Fibroblast of lung (primary cell): ENCODE measurements at places on chromosomes 5 and 9. TPM values are rescaled to one million over a fixed set of nuclear protein-coding genes. Genes with fewer than 3 reads are reported as not detected.

NUTM2F gene
- total RNA-seq, result not detected in 2 replicates

GLRA1 gene
- total RNA-seq, result not detected in 2 replicates

FAM151B gene
- 3.9 and 4.8 TPM in 2 replicates for total RNA-seq

SLC46A2 gene
- not detected in 2 replicates for total RNA-seq

SV2C gene
- not detected in 2 replicates for total RNA-seq

ENTR1 gene
- total RNA-seq, result 31.9 and 32.4 TPM in 2 replicates

SMIM15 gene
- total RNA-seq, result 42.4 and 64.6 TPM in 2 replicates

MAST4 gene
- total RNA-seq, result 10.5 and 15.2 TPM in 2 replicates

DNA sequence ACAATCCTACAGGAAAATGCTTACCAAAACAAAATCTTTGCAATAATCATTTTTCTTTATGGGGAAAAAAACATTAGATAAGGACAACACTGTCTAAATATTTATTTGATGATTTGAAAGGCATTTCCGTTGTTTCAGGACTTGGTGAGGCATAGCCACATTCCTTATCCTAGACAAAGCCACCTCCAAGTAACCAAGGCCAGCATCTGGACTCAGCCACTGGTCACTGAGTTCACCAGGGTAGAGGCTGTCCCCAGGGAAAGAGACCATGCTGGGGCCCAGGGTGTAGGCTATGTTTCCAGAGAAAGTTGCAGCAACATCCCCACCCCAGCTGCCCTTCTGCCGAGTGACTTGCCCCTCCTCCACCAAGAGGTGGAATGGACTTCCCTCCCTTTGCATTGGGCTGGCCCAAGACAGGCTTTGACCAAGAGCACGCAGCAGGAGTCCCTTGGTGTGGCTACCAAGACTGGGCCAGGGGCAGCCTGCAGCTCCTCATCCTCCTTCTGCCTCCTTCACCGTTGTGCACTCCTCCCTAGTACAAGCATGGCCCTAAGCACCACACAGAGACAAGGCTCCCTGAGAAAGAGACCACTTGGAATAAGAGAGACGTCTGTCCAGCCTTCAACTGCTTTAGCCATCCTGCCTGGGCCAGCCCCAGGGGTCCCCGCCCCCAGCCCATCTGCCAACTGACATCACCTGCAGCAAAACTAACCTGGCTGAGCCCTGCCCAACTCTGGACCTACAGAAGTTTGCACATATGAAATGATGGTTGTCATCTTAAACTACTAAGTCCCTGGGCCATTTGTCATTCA is 68.1 kb upstream of the SPIN1 start:
- H3K27ac ChIP-seq, result no peak overlapping the region
- DNase-seq, result peak; percentile 13
- no peak overlapping the region for H3K4me3 ChIP-seq
- no peaks in the 10 kb centered on the region for H3K36me3 ChIP-seq

DNA sequence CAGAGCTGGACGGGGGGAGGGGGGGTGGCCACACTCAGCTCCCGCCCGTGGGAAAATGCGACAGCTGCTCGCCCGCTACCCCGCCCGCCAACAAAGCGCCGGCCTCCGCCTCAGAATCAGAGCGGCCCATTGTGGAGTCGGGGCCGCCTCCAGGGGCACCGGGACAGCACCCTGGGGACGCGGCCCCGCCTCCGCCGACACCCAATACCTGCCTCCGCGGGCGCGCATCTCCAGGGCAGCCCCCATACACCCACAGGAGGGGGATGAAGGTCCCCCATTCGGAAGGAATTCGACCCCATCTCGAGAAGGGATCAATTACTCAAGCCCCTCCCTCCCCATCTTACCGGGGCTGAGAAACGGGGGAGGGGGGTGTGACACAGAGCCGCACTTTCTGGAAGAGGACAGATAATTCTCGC is 1.3 kb downstream of the NOTCH1 start:
- H3K27me3 ChIP-seq, result no peaks in the 10 kb centered on the region
- H3K27ac ChIP-seq, result peak overlapping the region; percentile 51
- DNase-seq, result no peak
- H3K4me3 ChIP-seq, result peak overlapping the region; percentile 73
- H3K4me1 ChIP-seq, result peaks cover 17% of the 10 kb centered on the region
- H3K36me3 ChIP-seq, result peaks cover 7% of the 10 kb centered on the region

- no peaks in the 10 kb centered on the region for H3K27me3 ChIP-seq
- H3K4me3 ChIP-seq, result no peak overlapping the region
- no peaks in the 10 kb centered on the region for H3K36me3 ChIP-seq
Measured at GRCh38 chr5:56802205-56802604, 13.1 kb upstream of the MAP3K1 start.

GRCh38 chr5:125470280-125470902 is 724.0 kb upstream of the ZNF608 start:
- DNase-seq, result no peak
- H3K4me1 ChIP-seq, result no peaks in the 10 kb centered on the region
- H3K36me3 ChIP-seq, result no peaks in the 10 kb centered on the region
- no peak overlapping the region for H3K4me3 ChIP-seq
- no peaks in the 10 kb centered on the region for H3K27me3 ChIP-seq

GRCh38 chr5:87411973-87412629 is 629 bp downstream of the CCNH start:
- H3K4me1 ChIP-seq, result peaks cover 6% of the 10 kb centered on the region
- H3K4me3 ChIP-seq, result peak overlapping the region; percentile 75
- H3K27me3 ChIP-seq, result no peaks in the 10 kb centered on the region
- peak overlapping the region; percentile 100 for H3K27ac ChIP-seq
- peak; percentile 53 for DNase-seq

- peak overlapping the region; percentile 8 for H3K4me3 ChIP-seq
- peaks cover 4% of the 10 kb centered on the region for H3K4me1 ChIP-seq
- H3K27ac ChIP-seq, result no peak overlapping the region
- no peaks in the 10 kb centered on the region for H3K27me3 ChIP-seq
Measured at GRCh38 chr5:173094012-173094661, 38.0 kb downstream of the CREBRF start.

GRCh38 chr5:59525957-59526356 is 367.6 kb downstream of the PDE4D start:
- H3K36me3 ChIP-seq, result no peaks in the 10 kb centered on the region
- H3K27ac ChIP-seq, result no peak overlapping the region
- no peaks in the 10 kb centered on the region for H3K4me1 ChIP-seq
- no peaks in the 10 kb centered on the region for H3K27me3 ChIP-seq
- DNase-seq, result peak; percentile 89
- no peak overlapping the region for H3K4me3 ChIP-seq

- H3K36me3 ChIP-seq, result no peaks in the 10 kb centered on the region
- DNase-seq, result no peak
- H3K4me1 ChIP-seq, result no peaks in the 10 kb centered on the region
- no peak overlapping the region for H3K27ac ChIP-seq
- H3K27me3 ChIP-seq, result no peaks in the 10 kb centered on the region
Measured at GRCh38 chr9:91858213-91859030, 91.6 kb downstream of the ROR2 start.

GRCh38 chr5:136192526-136193321 is at the start of gene SMIM32:
TSS of gene SMIM32 (minus strand) at chr5:136193162. CDS start at chr5:136192524, 638 bp downstream.
- DNase-seq, result no peak
- no peaks in the 10 kb centered on the region for H3K4me1 ChIP-seq
- H3K4me3 ChIP-seq, result no peak within 1 kb of the TSS
- no peaks in the 10 kb centered on the region for H3K36me3 ChIP-seq
